ENCODE measurements at places on chromosomes 12 and 14.

- no peak for DNase-seq
These were observed 490.9 kb upstream of the MIS18BP1 start for GRCh38 chr14:45743884-45744283.

GRCh38 chr12:41636653-41637052, 448.5 kb downstream of the PDZRN4 start:
- DNase-seq = no peak

GRCh38 chr14:35333264-35333730, 41.1 kb downstream of the PSMA6 start:
- DNase-seq = peak; percentile 44

GRCh38 chr12:125194987-125195386, 129.8 kb downstream of the AACS start:
- DNase-seq = no peak

- DNase-seq = no peak
These were observed 11.9 kb upstream of the SLC2A13 start for GRCh38 chr12:40117818-40118217.

DNA sequence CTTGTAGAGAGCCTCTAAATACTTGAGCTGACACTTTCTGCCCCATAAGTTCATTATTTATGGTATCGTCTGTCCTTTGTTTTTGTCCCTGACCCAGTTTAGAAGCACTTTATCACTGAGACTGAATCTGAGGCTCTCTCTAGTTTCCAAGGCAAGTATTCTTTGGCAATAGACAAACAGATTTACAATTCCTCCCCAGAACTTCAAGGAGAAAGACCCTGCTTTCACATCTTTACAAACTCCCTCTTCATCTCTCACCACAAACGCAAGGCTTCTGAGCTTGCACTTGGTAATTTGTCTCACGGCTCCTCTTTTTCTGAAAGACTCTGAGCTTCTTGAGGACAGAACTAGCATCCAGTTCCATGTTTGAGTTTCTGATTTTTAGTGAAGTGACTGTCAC, 49.8 kb upstream of the PARP11 start:
- DNase-seq = no peak

DNA sequence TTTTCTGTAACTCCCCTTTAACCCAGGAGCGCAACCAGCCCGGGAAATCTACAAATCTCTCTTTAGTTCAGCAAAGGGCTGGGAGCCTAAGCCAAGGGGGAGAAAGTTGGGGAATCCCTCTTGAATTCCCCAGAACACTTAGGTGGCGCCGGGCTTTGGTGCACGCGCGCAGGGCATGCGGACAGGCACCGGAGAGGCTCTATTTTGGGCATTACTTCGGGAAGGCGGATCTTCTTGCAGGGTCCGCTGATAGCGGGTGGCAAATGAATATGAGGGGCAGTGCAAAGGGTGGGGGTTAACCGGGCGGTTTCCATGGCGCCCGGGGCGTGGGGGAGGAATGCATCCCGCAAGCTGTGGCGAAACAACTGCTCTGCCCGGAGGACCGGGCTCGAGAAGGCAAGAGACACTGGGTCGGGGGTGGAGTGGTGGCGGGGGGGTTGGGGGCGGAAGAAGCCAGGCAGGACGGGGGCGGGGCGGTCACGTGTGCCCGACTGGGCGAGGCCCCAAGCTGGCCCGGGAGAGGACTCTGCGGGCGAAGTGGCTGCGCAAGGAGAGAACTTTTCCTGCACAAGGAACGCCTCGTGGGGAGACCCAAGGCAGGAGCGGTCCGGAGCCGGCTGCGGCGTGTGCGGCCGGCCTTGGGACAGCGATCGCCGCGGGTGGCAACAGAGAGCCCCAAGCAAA, at the start of gene FLVCR2:
Gene FLVCR2 (plus strand): TSS at position 519 of the 684 bp plus-strand sequence. CDS start 353 bp downstream, outside the sequence.
- peak; percentile 61 for DNase-seq

- DNase-seq = no peak
These were observed 183.1 kb downstream of the TMTC3 start for GRCh38 chr12:88325076-88325815.

DNA sequence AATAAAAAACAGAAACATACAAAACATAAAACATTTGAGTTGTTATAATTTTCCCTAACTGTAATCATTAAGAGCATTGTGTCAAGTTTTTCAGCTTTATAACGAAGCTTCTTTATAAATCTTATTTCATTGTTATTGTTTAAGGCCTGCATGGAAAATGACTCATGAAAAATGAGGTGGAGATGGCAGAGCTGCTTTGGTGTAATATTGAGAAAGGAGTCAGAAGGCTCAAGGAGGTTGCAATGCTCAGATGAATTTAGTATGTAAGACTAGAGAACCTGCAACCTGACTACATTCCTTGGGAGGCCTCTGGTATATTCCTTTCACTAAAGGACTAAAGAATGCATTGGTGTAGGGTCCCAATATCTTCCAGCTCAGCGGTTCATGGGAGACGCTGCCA, 61.5 kb downstream of the TMEM30B start:
- DNase-seq = no peak

- DNase-seq = no peak
These were observed 49.1 kb downstream of the B4GALNT3 start for GRCh38 chr12:508795-509194.

GRCh38 chr12:52183544-52183910, 8.3 kb downstream of the KRT80 start:
- no peak for DNase-seq

DNA sequence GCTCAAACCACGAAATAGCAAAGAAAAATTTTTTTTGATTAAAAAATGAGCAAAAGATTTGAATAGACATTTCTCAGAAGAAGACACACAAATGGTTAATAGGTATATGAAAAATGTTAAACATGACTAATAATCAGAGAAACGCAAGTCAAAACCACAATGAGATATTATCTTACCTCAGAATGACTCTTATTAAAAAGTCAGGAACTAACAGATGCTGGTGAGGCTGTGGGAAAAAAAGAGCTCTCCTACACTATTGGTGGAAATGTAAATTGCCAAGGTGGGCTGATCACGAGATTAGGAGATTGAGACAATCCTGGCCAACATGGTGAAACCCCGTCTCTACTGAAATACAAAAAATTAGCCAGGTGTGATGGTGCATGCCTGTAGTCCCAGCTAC, 315.5 kb upstream of the FLRT2 start:
- DNase-seq = no peak

- peak; percentile 12 for DNase-seq
These were observed 29.3 kb upstream of the ATF1 start for GRCh38 chr12:50734409-50735263.

DNA sequence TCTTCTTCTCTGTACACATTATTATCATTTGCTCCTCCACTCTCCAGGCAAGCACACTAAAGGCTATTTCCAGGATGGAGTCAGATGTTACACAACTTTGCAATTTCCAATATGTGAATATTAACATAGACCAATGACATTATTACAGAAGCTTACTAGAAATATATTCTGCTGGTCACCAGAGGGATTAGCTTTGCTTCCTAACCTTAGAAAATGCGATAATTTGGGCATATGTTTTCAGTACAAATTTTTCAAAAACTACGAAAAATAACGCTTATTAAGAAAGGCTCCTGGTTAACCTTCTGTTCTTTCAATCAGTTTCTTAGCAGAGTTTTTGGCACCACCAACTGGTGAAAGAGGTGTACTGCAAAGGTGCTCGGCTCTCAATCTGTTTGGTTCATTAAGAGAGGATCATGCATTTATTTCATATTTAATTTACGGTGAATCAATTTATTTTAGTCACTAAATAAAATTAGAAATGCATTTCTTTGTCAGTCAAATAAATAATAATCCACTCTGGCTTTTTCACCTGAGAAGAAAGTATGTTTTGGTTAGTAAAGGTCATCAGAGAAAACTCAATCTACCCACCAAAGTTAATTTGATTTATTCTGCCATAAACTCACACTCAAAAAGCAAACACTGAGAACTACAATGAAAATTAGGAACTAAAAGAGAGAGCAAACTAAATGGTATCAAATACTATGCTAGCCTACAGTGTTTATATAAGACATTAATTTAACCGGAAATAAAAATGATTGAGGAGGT, 39.2 kb downstream of the EFCAB11 start:
- peak; percentile 61 for DNase-seq

DNA sequence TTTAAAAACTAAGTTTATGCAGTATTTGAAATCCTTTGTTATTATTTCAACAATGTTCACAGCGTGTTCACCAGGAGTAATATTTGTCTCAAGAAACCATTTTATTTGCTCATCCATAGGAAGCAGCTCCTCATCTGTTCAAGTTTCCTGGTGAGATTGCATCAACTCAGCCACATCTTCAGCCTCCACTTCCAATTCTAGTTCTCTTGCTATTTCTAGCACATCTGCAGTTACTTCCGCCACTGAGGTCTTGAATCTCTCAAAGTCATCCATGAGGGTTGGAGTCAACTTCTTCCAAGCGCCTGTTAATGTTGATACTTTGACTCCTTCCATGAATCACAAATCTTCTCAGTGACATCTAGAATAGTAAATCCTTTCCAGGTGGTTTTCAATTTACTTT, 18.0 kb downstream of the CLEC9A start:
- DNase-seq = no peak

GRCh38 chr12:117142094-117142493, 42.9 kb upstream of the TESC start:
- DNase-seq = no peak

GRCh38 chr12:32285489-32285888, 113.9 kb upstream of the FGD4 start:
- DNase-seq = no peak

DNA sequence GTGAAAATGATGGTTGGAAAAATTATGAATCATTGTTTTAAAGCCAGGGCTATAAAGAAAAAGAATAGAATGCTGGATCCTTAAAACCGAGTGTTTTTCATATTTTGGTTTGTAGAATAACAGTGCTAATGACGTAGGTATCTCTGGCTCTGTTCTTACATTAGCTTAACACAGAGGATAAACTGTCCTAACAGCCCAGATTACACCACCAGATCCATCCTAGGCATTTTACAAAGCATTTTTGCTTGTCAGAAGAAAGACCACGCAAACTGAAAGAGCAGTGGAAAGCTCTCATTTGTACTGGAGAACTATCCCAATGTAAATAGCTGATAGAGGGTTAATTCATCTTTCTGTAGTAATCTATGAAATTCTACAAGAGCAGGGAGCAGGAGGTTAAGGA, 13.6 kb downstream of the IFT81 start:
- no peak for DNase-seq

DNA sequence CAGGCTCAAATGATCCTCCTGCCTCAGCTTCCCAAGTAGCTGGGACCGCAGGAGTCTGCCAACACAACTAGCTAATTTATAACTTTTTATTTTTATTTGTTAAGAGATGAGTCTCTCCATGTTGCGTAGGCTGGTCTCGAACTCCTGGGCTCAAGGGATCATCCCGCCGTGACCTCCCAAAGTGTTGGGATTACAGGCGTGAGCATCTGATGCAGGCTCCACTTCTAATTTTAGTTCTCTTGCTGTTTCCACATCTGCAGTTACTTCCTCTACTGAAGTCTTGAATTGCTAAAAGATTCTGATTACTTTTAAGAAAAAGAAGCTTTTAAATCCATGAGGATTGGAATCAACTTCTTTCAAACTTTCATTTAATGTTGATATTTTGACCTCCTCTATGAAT, 13.4 kb upstream of the SNX6 start:
- DNase-seq = no peak

GRCh38 chr14:99471731-99472130, 8.9 kb downstream of the SETD3 start:
- no peak for DNase-seq

DNA sequence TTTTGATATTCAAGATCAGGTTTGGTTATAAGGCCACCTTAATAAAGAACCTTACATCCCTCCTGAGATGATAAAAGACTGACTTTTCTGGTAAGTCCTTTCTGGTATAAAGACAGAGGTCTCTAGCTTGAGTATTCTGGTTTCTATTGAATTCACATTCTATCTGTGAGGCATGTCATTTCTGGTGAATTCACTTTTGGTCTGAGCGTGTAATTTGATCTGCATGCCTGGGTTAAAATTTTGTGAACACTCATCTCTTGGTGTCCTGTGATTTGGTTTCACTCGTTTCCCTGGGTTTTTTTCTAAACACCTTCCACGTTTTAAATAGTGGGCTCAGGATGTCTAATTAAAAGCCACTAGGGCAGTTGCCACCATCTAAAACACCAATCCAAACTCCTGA, 12.2 kb downstream of the EIF5 start:
- DNase-seq = no peak

GRCh38 chr14:73749706-73750530, 35.7 kb upstream of the PNMA1 start:
- no peak for DNase-seq

- DNase-seq = no peak
These were observed 38.2 kb upstream of the RIC8B start for GRCh38 chr12:106736051-106736957.

GRCh38 chr12:124227951-124228711, 66.8 kb upstream of the RFLNA start:
- no peak for DNase-seq

GRCh38 chr14:22901799-22902198, 17.1 kb downstream of the RBM23 start:
- DNase-seq = no peak

GRCh38 chr12:79423560-79423959, 267.2 kb downstream of the PAWR start:
- DNase-seq = no peak

GRCh38 chr12:44663291-44663690, 212.8 kb downstream of the NELL2 start:
- no peak for DNase-seq

GRCh38 chr14:35470755-35471154, 63.2 kb upstream of the INSM2 start:
- DNase-seq = no peak

- DNase-seq = peak; percentile 70
These were observed 795 bp downstream of the SMAGP start for GRCh38 chr12:51269174-51270066.

DNA sequence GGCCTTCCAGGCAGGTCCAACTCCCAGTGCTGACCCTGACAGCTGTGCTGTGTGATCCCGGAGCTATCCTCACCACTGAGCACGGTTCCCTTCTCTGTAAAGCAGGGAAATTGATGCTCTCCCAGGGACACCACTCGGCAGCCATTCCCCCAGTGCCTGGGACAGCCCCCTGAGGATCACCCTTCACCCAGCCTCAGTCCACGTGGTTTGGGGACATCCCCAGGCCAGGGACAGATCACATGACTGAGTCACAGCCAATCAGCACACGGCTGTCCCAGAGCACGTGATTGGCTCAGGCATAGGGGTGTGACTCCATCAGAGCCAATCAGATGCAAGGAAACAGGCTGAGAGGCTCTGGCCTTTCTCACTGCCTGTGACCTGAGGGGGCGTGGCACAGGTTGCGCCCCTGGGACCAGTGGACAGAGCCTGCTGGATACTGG, 68.8 kb upstream of the SFSWAP start:
- DNase-seq = no peak

DNA sequence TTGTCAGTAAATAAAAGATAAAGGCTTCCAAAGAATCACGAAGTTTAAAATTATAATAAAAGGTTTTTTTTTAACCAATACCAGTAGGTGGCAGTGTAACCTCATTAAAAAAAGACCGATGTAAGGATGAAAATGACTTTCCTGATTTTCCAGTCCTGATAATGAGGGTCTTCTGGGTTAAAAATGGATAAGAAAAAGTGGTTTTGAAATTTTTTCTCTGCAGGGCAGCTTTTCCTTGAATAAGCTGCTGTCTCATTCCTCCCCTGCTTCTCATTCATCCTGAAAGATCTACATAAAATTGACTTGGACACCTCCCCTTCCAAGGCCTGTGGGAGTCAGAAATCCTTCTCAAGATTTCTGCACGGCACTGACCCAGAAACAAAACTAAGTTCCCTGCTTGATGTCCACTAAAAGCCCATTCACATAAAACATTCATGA, 58.9 kb upstream of the FBXO33 start:
- no peak for DNase-seq
